Fibroblast of skin of left biceps (primary cell): ENCODE measurements at places on chromosomes 7 and 10.
A peak's percentile ranks its signal among the peaks of the same experiment; 100 is the strongest.

DNA sequence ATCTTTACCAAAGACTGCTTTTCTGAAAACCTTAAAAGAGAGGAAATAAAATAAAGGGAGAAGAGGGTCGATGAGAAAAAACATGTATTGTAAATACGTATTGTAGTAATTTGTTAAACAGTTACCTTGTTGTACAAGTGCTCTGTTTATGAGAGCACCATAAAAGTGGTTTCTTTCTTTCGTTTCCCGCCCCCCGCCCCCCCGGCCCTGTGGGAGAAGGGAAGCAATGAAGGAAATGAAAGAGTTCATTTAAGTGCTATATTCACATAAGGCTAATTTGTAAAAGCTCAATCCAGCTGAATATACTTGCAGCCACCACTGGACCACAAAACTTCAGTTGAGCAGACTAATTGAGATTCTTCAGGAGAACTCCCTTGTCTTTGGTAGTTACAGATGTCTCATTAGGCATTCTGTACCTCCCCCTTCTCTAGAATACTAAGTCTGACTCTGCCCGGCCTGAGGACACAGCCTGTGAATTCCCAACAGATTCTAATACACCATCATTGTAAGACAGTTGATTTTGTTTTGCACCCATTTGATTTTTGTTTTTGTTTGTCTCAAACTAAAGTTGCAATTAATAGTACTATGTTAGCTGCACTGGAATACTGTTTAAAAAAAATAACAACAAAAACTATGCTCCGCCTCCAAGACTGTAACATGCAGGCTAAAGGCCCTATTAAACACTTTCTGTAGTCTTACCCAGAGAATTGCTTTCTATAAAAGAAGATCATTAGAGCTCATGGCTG is 124.9 kb downstream of the ARHGAP12 start:
- peak; percentile 41 for DNase-seq

- no peak for DNase-seq
Observed at GRCh38 chr10:45442662-45443061, 68.6 kb downstream of the ALOX5 start.

- no peak for DNase-seq
Observed at GRCh38 chr7:55202150-55202913, 162.8 kb upstream of the LANCL2 start.

DNA sequence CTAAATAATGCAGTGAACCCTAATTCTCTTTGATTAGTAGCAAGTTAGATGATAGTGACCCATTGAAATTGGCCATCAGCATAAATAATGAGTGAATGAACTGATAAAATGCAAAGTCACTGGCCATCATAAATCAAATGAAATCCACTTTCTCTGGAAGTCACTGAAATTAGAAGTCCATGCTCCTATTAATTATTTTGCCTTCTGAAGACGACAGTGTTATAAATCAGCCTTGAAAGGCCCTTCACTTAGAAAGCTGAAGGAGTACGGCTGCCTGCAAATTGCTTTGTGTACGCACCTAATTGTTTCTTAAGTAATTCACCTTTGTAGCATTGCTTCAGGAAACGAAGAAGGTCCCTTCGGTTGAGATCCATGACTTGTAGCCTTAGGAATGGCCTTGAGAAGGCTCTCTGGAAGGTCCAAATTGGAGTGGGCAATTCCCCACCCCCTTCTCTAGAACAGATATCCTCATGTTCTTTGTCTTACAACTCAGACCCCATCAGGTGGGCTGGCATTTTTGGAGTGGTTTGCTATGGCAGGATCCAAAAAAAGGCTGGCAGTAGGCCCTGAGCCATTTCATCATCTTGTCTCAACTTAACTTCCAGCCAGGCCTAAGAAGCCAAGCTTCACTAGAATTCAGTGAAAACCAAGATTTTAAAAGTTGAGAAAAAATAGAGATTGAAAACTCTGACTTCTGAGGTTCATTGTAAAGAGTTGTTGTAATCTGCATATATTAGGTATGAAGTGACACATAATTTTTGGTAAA is 420.3 kb downstream of the LRMDA start:
- no peak for DNase-seq

GRCh38 chr7:44259547-44260457 is 59.0 kb downstream of the YKT6 start:
- DNase-seq: peak; percentile 77

GRCh38 chr10:51952056-51952455 is 252.7 kb upstream of the CSTF2T start:
- DNase-seq: no peak

GRCh38 chr7:148581624-148582023 is 8.9 kb upstream of the C7orf33 start:
- no peak for DNase-seq

GRCh38 chr10:114349522-114350215 is 54.6 kb downstream of the AFAP1L2 start:
- DNase-seq: no peak

DNA sequence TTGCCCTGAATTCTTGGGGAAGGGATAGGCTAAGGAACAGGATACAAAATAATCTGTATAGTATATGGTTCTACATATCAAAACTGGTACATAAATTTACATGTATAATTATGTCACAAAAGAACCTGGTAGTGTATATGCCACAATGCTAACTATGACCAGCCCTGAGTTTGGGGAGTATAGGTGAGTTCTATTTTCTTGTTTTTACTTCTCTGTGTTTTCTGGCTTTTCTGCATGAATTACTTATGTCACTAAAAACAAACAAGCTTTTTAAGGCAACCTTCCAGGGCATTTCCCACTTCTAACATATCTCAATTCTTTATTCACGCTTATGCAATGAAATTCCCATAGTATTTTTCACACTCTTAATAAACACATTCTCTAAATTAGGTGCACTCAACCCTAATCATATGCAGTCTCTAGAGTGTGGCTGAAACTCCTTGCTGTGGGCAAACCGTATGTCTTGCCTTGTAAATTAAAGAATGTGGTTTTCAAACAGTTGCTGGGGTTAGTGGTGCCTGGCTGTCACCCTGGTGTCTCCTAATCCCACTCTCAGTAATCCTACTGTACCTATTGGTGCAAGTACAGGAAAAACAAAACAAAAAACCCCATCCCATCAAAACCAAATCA is 14.0 kb upstream of the INSIG1 start:
- no peak for DNase-seq

DNA sequence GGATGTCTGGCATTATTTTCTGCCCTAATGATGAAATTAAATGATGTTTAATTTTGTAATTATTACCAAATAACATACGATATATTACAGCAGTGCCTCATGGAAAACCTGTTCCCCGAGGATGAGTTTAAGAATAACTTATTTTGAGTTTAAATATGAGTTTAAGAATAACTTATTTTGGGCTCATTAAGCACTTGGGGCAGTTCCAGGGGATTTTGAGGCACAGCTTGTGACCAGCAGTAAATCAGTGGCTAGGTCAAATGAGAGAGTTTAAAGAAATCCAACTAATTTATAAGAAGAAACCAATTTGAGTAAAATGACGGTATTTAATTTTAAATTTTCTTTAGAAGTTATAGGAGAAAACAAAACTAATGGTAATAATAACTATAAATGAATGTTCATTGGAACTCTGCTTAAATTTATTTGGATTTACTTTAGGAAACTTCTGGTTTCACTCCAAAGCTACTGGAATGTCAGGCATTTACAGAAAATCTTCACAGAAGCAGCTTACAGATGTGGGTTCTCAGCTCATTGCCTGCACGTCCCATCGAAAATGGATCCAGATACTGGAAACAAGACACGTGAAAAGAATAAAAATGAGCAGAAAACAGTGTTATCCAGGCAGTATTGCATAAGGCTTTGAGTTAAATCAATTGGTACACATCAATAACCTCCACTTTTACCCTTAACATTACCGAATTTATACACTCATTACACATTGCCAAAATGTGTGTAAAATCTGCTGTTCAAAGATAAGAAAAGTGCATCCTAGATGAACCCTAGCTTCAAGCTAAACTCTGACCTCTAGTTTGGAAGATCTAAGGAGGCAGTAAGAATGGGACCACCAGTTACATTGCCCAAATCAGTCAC is 784.5 kb upstream of the IGFBP3 start:
- peak; percentile 68 for DNase-seq

- no peak for DNase-seq
Observed at GRCh38 chr10:62230344-62231121, 38.1 kb downstream of the RTKN2 start.

- no peak for DNase-seq
Observed at GRCh38 chr10:76509446-76509845, 1078.0 kb downstream of the LRMDA start.

DNA sequence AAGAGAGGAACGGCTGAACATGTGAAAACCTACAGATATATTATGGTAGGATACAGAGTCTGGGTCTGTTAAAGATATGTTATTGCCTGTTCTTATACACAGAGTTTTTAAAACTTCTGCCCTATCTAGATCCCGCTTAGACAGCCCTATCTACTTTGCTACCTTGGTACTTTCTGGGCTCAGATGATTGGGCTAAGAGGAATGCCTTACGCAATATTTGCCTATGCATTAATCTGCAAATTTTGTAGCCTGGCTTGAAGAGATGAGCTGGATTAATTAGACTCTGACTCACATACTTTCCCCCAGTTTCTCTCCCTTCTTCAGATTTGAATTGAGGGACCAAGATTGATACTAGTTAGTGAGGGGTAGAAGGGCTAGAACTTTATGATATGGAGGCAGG is 33.6 kb upstream of the A1CF start:
- DNase-seq: no peak

GRCh38 chr10:72109636-72110157 is 21.3 kb upstream of the SPOCK2 start:
- DNase-seq: no peak

- DNase-seq: no peak
Observed at GRCh38 chr7:78473571-78474301, 675.2 kb downstream of the PHTF2 start.

GRCh38 chr7:111975346-111975745 is 230.9 kb downstream of the DOCK4 start:
- DNase-seq: no peak

DNA sequence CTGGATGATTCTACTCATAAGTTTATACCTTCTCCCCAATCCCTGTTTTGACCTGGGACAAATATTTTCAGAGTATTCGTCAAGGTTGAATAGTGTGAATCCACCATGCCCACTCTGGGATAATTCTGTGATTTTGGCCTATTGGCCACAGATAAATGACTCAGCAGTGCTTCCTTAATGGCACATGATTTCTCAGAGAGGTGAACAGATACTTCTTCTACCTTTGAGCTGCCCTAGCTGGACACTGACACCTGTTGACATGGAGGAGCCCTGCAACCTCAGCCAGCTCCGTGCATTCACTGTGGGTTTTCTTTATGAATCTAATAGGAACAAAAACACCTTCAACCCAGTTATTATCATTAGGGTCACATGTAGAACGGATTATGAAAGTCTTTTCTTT is 40.9 kb upstream of the HPS1 start:
- no peak for DNase-seq

DNA sequence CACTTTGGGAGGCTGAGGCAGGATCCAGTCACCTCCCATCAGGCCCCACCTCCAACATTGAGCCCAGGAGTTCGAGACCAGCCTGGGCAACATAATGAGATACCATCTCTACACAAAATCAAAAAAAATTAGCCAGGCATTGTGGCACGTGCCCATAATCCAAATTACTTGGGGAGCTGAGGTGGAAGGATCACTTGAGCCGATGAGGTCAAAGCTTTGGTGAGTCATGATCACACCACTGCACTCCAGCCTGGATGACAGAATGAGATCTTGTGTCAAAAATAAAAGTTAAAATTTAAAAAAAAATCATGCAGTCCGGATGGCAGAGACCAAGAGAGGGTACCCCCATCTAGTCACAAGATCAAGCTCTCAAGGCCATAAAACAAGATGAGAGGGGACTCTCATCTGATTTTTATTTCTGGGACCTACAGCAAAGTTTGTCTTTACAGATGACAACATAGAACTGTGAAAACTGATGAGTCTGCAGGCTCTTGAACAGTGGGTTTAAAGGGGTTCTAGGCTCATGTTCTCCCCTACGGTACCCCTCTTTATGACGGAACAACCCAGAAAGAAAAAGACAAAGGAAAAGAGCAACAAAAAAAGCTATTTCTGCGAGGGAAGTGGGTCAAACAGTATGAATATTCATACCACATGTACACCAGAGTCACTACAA is 28.9 kb upstream of the CREB3L2 start:
- no peak for DNase-seq

- DNase-seq: peak; percentile 13
Observed at GRCh38 chr7:67788669-67789068, 792.0 kb downstream of the TYW1 start.

DNA sequence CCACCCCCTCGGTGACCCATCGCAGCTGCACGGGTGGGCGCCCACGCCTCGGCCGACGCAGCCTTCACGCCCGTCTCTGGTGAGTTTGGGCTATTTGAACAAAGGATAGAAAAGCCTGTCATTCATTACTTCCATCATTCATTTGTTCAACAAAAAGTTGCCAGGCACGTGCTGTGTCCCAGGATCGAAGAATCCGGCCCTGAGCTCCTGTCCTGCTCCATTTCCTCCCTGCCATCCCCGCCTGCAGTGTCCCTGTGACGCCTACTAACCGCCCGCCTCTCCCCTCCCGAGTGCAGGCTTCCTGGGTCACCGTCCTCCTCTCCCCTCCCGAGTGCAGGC is 340.1 kb downstream of the WDR37 start:
- no peak for DNase-seq

GRCh38 chr10:79130255-79130654 is 61.5 kb downstream of the ZMIZ1 start:
- DNase-seq: no peak

DNA sequence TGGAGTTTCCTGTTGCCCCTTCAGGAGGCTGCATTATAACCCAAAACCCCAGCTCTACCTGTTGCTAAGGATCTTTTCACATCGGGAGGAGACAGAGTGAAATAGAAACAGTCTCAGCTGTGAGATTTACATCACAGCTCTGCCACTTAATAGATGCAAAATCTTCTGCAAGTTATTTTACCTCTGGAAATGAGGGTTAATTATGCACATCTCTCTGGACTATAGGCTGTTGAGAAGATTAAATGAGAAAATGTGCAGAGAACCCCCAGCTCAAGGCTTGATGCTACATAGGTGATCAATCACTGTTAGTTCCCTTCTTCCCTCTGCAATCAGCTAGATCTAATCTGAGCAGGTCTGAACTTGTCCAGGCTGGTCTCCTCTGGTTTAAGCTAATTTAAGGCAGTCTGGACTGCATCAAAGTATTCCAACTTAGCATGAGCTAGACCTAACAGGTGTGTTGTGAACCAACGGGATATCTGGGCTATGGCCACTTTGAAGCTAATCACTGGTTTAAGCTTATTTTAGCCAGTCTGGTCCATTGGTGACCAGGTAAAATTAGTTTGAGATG is 8.9 kb upstream of the LRRC18 start:
- no peak for DNase-seq

GRCh38 chr7:85021101-85021704 is 165.7 kb downstream of the SEMA3D start:
- DNase-seq: no peak

DNA sequence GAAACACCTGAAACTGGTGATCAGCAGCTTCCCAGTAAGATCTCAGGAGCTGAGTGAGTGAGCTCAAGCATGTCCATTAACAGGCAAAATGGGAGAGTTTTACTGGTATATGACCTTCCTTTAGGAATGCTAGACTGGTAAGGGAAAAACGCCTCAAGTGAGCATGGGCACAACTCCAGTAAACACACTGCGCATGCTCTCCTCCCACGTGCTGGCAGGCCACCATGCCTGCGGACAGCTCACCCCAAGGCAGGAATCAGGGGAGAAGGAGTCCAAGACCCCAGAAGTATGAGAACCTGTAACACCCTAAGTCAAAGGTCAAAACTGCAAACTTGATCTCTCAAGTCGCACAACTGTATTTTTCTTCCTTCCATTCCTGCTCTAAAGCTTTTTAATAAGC is 128.3 kb downstream of the CD36 start:
- DNase-seq: no peak

GRCh38 chr10:17412323-17412722 is 42.1 kb downstream of the ST8SIA6 start:
- DNase-seq: no peak

GRCh38 chr10:88471899-88472298 is 111.2 kb downstream of the RNLS start:
- no peak for DNase-seq
